MV-4-11 (cell line): ENCODE measurements at places on chromosomes 16 and 17.

DNA sequence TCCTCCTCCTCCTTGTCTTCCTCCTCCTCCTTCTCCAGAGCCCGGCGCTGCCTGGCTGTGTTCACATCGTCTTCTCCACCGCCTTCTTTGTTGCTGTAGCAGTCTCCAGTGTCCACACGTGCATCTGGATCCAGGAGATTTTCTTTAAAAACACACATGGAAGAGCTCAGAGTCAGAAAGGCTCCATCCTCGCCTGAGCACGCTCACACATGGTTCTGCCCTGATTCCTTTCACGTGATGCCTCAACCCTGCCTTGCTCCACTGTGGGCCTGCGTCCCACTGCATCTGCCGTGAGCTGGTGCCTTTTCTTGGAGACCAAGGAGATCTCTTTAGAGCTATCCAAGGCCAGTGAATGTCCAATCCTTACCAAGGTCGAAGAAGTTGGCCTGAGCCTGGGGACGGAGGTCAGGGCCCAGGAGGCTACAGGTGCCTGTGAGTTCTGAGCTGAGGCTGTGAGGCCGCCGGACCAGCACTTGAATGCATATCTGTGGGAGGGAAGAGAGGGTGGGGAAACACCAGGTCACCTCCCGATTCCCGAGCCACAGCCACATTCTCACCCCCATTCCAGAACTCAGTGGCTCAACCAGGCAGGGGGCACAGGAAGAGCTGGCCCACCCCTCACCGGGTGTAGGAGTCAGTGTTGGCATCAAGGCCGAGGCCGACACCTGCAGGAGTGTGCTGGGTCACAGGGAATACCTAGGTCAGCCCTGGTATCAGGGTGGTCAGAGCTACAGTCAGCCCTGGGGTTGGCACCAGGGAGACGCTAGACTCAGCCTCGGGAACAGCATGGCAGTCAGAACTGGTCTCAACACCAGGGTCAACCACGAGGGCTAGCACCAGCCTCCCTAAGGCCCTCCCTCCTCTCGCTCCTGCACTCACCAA is 37.6 kb downstream of the HASPIN start:
- no peak for DNase-seq

GRCh38 chr17:80960037-80960796 is 31.4 kb upstream of the CHMP6 start:
- DNase-seq, result no peak

DNA sequence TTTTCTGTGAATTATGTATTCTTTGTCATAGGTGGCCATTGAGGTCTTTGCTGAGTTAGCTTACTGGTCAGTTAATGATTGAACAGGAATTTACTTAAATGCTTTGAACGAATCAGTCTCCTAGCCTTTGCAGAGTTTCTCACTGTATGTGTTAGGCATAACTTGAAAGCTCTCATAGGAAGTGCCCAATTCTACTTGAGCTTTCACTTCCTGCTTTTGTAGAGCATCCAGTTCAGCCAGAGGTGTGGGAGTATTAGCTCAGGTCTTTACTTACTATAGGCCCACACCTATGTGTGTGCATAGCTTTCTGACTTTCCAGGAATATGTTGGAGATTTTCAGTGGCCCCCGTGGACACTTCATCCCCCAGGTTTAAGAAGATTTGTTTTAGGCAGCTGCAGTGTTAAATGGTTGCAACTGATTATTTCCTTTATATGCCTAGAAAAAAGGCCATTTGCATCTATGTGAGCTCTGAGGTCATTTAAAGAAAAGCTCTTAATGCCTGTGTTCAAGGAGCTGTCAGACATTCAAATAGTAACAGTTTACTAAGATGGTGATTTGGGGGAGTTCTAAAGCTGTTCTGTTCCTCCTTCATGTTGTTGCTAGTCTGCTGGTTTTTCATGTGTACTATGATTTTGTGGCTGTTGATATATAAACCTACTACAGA is 62.3 kb downstream of the PHKB start:
- peak; percentile 73 for DNase-seq

DNA sequence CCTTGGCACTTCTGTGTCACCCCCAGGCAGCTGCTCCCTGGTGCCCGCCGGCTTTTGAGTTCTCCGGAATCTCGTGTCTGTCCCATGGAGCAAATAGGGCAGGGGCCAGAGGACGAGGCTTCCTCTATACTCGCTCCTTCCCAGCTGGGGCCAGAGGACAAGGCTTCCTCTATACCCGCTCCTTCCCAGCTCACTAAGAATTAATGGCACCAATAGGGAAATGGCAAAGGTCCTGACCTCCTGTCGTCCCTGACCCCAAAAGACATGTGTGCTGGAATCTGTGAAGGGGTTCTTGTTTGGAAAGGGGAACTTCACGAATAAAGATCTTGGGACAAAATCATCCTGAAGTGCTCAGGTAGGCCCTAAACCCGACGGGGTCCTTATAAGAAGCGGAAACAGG is 7.6 kb downstream of the SGSH start:
- DNase-seq, result no peak

- DNase-seq, result peak; percentile 8
Measured at GRCh38 chr17:70352834-70353233, 183.5 kb downstream of the KCNJ2 start.

- DNase-seq, result no peak
Measured at GRCh38 chr16:11399261-11399831, 54.1 kb downstream of the RMI2 start.

DNA sequence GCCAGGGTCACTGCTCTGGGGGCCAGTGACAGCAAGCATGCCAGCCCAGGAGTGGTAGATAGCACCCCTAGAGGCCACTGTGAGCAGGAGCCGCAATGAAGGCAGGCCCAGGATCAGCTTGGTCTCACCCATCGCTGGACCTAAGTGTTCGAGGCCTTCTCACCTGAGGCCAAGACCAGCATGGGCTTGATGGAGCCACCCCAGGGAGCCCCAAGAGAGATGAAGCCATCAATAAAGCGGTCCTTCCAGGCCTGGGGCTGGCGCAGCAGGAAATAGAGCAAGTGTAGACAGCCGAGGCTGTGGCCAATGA is 1.8 kb downstream of the LCAT start:
- no peak for DNase-seq

GRCh38 chr16:19294156-19294649 is 8.7 kb downstream of the CLEC19A start:
- DNase-seq, result peak; percentile 99

GRCh38 chr17:30148376-30148775 is 31.8 kb downstream of the NSRP1 start:
- no peak for DNase-seq

- DNase-seq, result peak; percentile 21
Measured at GRCh38 chr17:63450551-63450950, 4.4 kb upstream of the CYB561 start.

GRCh38 chr17:65109990-65110680 is 27.0 kb upstream of the RGS9 start:
- no peak for DNase-seq

GRCh38 chr16:28494121-28494851 is at the start of gene APOBR:
APOBR (plus strand) TSS chr16:28494643; CDS start chr16:28494682, 39 bp downstream.
- DNase-seq, result peak; percentile 98

DNA sequence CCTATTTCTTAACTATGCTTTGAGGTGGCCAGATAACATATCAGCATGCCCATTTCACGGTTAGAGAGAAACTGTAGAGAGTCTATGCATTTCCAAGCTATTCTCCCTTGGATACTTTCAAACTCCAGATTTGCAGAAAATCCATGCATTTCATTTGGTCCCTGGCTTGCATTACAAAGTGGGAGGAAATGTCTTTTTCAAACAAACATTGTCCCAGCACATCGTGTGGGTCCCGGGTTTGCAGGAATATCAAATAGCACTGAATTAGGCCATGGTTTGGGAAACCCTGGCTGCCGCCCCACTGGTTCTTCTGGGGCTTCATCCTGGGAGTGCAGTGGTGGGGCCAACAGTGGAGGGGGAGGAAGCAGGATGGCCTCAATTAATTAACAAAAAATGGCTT is 171.9 kb downstream of the IRX5 start:
- no peak for DNase-seq

DNA sequence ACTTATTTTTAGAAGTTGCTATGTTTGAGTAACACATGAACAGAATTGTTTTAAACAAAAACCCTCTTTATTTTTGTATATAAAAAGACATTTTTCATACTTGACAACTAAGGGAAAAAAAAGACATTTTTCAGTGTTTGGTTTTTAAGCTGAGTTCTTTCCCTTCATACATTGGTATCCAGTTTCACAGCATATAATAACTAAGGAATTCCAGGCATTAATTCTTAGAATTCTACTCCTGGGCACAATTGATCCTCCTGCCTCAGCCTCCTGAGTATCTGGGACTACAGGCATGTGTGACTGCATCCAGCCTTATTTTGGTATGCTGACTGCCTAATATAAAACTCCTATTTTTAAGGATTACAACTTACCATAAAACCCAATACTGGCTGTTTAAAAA is 8.4 kb downstream of the FBXO47 start:
- DNase-seq, result no peak

GRCh38 chr16:89732918-89733242 is 11.5 kb downstream of the ZNF276 start:
- no peak for DNase-seq

DNA sequence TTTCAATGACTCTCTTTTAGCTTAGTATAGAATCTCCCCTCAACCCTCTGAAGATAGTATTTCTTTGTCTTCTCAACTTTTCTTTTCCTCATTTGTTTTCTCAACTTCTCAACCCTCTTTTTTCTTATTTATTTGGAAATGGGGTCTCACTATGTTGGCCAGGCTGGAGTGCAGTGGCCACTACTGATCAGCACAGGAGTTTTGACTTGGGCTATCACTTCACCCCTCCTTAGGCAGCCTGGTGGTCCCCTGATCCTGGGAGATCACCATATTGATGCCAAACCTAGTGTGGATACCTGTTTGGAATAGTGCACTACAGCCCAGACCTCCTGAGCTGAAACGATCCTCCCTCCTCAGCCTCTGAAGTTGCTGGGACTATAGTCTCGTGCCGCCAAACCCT is 79.8 kb downstream of the PITPNC1 start:
- no peak for DNase-seq

DNA sequence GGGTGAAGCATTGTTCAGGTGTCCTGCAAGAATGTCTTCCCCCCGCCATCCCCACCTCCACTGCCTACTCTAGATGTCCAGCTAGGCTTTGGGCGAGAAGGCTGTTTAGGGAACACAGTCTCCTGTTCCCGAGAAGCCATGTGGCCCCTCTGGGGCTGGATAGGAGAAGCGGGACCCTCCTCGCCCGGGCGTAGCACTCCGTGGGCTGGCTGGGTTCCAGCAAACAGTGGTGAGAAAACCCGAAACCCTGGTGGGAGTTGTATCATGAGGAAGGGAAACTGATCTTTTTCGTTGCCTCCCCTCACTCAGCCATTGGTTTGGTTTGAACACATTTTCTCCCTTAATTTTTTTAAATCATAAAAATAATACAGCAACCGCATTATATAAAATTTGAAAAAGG is 56.6 kb downstream of the IRF8 start:
- peak; percentile 63 for DNase-seq

- no peak for DNase-seq
Measured at GRCh38 chr16:87201052-87201451, 116.1 kb downstream of the C16orf95 start.

GRCh38 chr17:7476494-7476893 is 2.9 kb downstream of the ZBTB4 start:
- DNase-seq, result no peak

- DNase-seq, result peak; percentile 69
Measured at GRCh38 chr16:49800876-49801275, 55.0 kb downstream of the ZNF423 start.

DNA sequence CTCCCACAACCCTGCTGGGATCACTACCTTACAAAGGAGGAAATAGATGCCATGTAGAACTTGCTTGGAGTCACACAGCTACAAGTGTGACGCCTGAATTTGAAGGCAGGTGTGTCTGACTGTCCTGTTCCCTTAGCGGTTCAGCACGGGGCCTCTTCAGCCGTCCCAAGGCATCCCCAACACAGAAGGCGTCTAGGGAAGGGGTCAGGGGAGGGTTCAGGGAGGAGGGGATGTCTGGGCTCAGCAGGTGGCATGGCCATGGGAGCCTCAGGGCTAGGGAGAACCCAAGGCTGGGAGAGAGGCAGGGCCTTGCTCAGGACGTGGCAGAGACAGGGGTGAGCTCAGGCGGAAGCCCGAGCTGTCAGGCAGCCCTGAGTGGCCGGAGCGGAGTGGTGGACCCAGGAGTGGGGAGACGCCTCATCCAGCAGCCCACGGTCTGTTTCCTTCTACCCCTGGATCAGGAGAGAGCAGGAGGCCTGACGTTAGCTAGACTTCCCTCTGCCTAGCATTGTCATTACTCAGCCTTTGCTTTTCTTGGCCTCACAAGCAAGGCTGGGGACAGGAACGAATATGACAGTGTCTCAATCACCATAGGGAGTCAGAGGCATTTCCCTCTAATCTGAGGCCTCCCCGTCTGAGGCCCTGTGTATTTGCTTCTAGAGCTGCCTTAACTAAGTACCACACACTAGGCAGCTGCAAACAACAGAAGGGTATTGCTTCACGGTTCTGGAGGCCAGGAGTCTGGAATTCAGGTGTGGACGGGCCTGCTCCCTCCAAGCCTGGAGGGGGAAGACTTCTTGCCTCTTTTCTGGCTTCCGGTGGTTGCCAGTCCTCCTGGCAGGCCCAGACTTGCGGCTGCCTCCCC is 31.3 kb upstream of the ANKRD40CL start:
- no peak for DNase-seq

- no peak for DNase-seq
Measured at GRCh38 chr17:3038941-3039340, 24.5 kb downstream of the OR1D5 start.

DNA sequence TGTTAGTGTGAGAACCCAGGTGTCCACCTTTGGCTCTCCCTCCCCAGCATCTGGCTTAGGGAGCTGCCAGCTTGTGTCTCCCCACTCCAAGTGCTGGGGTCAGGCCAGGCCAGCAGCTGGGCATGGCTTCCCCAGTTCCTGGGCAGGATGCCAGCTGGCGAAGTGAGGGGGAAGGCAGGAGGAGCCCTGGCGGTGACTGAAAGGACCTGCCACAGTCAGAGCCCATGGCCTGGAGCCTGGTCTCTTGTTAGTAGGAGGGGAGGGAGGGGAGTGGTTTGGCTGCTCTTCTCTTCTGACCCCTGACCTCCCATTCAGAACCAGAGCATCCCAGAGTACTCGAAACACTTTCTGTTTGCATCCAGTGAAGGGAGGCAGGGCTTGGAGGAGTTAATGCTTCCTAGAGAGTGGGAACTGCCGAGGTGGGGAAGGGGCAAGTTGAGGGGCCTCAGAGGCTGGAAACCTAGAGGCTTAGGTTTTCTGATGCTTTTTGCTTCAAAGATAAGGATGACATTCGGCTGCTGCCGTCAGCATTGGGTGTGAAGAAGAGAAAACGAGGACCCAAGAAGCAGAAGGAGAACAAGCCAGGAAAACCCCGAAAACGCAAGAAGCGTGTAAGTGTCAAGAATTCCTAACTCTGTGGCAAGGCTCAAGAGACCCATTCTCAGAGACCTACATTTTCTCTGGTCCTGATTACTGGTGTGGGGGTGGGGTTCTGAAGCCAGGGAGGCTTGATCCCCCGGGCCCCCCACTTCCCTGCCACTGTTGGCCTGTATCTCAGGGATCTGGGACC is 772 bp downstream of the CHD3 start:
- DNase-seq, result peak; percentile 72

GRCh38 chr17:77844681-77845080 is 113.8 kb upstream of the TNRC6C start:
- no peak for DNase-seq
